ENCODE measurements at places on chromosomes 6 and 20. TPM values are rescaled to one million over a fixed set of nuclear protein-coding genes. Genes with fewer than 3 reads are reported as not detected.

Gene KIF6
- total RNA-seq: not detected

Gene CST5
- total RNA-seq: not detected

Gene RIPOR3
- not detected for total RNA-seq

Gene SPATS1
- total RNA-seq: not detected

Gene AGER
- total RNA-seq: 0.26 TPM

Gene KIFC1
- total RNA-seq: 40.4 TPM

Gene DOK5
- 20.3 TPM for total RNA-seq

Gene CPXM1
- total RNA-seq: 0.26 TPM

All from pulmonary artery endothelial cell (primary cell).